ENCODE measurements at places on chromosomes 11 and 22.

- DNase-seq, result no peak
Observed at GRCh38 chr11:92879086-92879485, 90.4 kb upstream of the MTNR1B start.

DNA sequence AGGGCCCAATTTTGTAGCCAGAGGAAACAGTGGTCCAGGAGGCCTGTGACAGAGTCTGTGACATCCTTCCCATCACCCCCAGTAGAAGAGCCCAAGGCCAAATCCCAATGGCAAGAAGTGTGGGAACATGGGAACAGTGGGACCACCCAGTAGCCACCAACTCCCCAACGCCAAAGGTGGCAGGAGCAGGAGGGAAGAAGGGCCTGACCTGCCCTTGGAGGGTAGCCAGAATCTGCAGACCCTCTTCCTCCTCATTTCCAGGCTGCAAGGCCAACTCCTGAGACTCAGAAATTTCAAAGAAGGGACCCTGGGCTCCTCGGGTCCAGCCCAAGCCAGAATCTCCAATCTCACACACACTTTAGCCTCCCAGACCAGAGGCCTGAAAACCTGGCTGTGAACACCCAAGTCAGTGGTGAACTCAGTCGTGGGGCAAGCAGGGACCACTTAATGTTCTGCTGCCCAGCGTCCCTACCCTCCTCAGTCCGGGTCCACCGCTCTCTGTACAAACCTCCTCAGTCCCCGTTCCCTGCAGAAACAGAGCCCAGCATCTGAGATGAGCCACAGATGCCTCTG lies 6.2 kb downstream of the RAB3IL1 start:
- no peak for DNase-seq

- no peak for DNase-seq
Observed at GRCh38 chr11:114774599-114775361, 96.5 kb downstream of the NXPE2 start.

DNA sequence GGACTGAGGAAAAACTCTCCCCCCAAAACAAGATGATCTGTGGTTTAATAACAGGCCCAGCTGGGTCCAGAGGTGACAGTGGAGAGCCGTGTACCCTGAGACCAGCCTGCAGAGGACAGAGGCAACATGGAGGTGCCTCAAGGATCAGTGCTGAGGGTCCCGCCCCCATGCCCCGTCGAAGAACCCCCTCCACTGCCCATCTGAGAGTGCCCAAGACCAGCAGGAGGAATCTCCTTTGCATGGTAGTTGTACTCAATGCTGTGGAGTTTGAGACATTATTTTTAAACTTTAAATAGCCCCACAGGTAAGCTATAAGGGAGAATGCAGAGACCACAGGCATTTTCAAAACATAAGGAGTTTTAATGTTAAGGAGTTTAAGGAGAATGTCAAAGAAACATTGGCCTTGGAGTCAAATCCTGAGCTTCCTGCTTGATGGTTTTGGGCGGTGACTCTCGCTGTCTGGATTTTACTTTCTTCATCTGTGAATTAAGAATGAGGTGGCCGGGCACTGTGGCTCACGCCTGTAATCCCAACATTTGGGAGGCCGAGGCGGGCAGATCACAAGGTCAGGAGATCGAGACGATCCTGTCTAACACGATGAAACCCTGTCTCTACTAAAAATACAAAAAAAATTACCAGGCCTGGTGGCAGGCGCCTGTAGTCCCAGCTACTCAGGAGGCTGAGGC lies 6.8 kb downstream of the APOL1 start:
- no peak for DNase-seq

- DNase-seq, result no peak
Observed at GRCh38 chr11:135069063-135069462, 657.0 kb upstream of the B3GAT1 start.

DNA sequence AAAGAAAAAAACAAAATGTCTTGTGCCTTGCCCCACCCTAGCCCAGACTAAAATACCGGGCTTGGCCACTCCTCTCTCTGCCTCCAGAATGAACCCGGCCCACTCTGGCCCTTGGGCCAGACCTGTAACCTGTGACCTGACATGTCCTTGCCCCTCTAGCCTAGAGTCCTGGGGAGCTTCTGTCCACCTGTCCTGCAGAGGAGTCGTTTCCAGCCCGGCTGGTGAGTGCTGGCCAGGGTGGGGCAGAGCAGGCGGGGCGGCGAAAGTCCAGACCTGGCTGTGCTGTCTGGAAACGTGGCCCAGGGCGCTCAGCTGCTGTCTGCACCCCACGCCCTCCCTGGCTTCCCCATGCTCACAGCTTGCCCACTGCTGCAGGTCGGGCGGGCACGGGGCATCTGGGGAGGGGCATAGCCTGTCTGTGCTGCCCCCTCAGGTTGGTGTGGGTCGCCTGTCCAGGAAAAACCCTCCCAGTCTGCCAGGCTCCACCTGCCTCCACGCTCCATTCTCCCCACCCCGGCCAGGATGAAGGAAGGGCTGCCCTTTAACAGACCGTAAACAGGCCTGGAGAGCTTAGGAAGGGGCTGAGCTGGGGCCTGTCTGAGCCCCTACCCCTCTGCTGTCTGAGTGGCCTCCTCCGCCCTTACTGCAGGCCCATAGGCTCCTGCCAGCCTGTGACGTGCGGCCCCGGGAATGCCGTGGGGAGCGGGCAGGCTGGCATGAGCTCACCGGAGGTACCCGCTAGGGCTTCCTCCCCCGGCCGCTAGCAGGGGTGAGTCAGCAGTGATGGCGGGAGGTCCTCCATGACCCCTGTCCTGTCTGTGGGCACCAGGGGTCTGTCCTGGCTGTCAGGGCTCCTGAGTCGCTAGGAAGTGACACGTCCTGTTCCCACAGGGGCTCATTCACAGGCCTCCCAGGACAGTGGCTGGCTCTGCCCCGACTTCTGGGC lies 1.9 kb downstream of the CD151 start:
- DNase-seq, result peak; percentile 58

GRCh38 chr11:75325713-75326438 lies 25.6 kb downstream of the ARRB1 start:
- DNase-seq, result peak; percentile 88

- no peak for DNase-seq
Observed at GRCh38 chr11:3972431-3972830, 117.0 kb downstream of the STIM1 start.

DNA sequence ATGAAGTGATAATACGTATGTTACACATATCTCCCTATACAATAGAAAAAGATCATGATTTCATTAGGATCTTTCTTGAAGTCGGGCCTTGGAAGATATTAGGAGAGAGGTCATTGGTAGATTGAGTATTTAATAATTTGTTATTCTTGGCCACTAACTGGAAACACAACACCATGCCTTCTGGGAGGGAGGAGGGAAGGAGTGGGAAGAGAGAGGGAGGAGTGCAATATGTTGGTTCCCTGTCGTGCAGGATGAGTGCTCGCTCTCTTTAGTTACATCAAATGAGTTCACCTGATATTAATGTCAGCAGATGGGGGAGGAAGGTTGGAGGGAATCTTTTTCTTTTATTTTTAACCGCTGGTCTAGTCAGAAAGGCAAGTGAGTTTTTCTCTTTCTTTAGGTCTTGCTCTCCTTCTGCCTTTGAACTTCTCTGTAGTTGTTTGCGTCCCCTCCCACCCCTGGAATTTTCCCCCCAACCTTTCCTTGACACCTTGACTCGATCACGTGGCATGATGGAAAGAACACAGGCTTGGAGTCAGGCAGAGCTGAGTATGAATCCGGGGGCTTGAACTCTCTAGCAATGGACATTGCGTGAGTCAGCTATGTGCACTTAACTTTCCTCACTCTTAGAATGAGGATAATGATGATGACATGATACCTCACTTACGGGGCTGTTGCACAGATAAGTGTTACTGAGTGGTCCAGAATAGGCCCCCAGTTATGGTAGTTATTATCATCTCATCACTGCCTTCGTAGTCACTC lies 6.2 kb downstream of the ADAMTS15 start:
- DNase-seq, result peak; percentile 52

DNA sequence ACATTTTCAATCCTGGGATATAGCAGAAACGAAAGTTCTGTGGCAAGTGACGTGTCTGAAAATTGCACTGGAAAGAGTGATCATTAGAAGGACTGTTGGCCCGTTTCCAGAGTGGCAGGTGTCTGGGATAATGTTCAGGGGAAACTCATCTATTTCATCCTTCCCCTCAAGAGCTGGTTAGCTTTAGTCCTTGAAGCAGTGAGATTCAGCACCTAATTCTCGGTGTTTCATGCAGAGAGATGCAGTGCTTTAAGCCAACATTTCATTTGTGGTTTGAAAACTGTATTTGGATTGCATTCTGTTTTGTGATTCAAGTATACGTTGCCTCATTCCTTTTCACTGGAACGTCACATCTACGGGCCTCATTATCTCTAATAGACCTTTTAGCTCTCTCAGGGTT lies 205.0 kb upstream of the RAG2 start:
- DNase-seq, result no peak

DNA sequence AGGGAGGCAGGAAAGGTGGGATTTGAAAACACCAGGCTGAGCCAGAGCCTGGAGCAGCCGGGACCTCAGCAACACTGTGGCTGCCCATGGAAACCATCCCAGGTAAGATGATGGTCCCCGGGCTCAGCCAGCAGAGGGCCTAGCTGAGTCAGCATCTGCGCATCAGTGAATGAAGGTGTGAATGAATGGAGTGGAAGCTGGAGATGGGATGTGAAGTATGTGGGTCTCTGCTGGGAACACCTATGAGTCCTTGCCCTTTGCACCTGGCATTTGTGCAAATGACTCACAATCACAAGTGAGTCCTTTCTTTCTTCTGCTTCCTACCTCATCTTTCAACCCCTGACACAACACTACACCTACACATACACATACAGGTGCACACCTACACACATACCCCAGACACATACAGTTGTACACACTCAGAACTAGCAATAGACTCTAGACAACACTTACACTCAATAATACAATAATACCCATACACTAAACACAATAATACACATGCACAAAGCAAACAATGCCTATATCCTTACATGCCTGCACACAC lies 62.8 kb upstream of the PRDM11 start:
- no peak for DNase-seq

- DNase-seq, result peak; percentile 95
Observed at GRCh38 chr11:6357222-6357621, 33.1 kb upstream of the SMPD1 start.

- peak; percentile 31 for DNase-seq
Observed at GRCh38 chr11:100810146-100810545, 123.1 kb downstream of the ARHGAP42 start.

DNA sequence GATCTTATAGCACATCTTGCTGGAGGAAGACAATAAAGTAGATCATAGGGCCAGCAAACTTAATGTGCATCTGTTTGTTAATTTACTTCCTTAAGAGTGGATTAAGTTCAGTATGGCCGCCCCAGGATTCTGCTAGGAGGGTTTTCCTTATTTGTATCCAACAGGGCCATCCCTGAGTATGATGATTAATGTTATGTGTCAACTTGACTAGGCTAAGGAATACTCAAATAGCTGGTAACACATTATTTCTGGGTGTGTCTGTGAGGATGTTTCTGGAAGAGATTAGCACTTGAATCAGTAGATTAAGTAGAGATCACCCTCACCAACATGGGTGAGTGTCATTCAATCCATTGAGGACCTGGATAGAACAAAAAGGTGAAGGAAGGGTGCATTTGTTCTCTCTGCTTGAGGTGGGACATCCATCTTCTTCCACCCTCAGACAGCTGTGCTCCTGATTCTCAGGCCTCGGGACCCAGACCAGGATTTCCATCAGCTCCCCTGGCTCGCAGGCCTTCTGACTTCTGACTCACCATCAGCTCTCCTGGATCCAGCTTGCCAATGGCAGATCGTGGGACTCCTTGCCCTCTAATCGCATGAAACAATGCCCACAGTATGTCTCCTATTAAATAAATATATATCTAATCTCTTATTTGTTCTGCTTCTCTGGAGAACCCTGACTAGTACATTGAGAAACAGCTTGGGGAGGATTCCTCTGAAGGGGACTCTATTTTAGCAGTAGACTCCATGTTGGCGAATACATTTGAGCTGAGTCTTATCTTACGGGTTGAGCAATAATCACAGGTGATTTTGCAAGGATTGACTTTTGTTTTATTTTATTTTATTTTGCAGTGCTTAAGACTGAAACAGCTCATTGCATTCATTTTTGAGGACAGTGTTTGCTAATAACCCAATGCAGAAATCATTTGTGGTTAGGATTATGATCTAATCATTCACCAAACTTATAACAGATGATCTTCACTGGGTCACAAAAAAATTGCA lies 9.0 kb upstream of the ZBTB44 start:
- DNase-seq, result peak; percentile 57

DNA sequence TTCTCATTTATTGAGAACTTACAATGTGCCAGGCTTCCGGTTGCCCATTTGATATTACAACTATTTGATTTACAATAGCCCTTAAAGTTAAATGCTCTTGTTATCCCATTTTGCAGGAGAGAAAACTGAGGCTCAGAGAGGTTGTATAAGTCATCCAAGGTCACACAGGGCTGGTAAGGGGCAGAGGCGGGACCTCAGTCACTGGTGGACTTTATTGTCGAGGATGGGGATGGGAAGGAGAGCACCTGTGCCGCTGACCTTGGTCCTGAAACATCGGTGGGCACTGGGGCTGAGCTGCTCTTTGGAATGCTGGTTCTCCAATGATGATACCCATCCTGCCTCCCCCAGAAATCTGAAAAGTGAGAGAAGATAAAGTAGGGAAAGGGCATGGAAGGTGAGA lies 265.4 kb downstream of the MIAT start:
- DNase-seq, result no peak

- DNase-seq, result no peak
Observed at GRCh38 chr11:95519912-95520311, 269.7 kb downstream of the FAM76B start.

GRCh38 chr11:96748639-96749370 lies 359.0 kb downstream of the JRKL start:
- DNase-seq, result peak; percentile 65

DNA sequence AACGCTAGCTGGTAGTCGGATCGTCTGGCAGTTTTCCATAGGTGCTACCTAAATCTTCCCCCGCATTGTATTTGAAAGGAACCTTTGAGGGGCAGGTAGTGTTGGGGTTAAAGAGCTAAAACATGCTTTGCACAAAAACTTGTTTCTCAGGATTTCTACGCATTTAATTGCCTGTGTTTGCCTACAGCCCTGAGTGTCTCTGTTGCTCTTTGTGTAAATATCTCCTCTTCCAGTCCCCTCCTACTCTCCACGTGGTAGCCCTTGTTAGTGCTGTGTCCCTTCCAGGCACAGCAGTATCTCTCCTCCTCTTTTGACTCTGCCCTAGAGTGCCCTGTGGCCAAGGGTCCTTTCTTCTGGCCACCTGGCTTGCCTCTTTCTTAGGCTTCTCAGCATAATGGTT lies 81.7 kb downstream of the BARX2 start:
- no peak for DNase-seq

DNA sequence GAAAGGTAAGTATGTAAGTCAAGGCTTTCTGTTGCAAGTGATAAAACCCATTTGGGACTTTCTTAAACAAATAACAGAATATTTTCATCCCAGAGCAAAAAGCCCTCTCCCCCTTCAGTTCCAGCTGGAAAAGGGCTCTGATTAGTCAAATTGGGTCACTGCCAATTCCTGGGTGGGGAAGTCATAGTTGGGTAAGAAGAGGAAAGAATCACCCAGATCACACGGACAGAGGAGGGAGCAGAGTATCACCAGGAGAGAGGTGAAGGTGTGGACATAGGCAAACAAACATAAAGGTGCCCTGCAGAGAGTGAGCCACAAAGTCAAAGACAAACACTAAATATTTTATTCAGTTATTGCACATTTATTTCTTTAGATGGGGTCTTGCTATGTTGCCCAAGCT lies 36.3 kb upstream of the SORL1 start:
- peak; percentile 11 for DNase-seq

GRCh38 chr11:46237248-46238077 lies 40.0 kb upstream of the CREB3L1 start:
- DNase-seq, result peak; percentile 83
